Body of pancreas (tissue), 4 donors: ENCODE measurements at places on chromosomes 1 and 21. TPM values are rescaled to one million over a fixed set of nuclear protein-coding genes. Genes with fewer than 3 reads are reported as not detected.
A peak's percentile ranks its signal among the peaks of the same experiment; 100 is the strongest.

The SPATA21 gene
- total RNA-seq: not detected

The FBXO44 gene
- total RNA-seq: 30.6 TPM

The MCOLN3 gene
- total RNA-seq: 15.8 TPM

The TRIM62 gene
- 7.3 TPM for total RNA-seq

- no peaks in the 10 kb centered on the region for H3K4me1 ChIP-seq
- H3K27ac ChIP-seq: no peak overlapping the region
- DNase-seq: no peak
- H3K36me3 ChIP-seq: no peaks in the 10 kb centered on the region
Observed at GRCh38 chr1:18288722-18289121, 181.1 kb downstream of the IGSF21 start.

DNA sequence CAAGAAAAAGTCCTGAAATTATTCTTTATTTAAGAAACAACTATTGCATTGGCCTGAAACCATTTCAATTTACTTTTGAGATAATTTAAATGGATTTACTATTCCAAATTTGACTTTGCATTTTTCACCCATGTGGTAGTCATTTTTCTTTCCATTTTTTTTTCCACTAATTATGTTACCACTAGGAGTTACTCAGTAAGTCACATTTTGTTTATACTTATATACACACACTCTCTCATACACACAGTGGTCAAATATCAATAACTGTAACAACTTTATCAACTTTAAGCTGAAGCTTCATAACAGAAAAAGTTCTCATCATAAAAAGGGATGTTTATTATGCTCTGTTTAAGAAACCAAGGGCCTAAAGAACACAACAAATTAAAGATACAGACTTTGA lies 222.8 kb downstream of the SIPA1L2 start:
- no peaks in the 10 kb centered on the region for H3K4me1 ChIP-seq
- H3K27ac ChIP-seq: no peak overlapping the region
- no peak overlapping the region for H3K4me3 ChIP-seq
- DNase-seq: no peak
- H3K36me3 ChIP-seq: no peaks in the 10 kb centered on the region
- no peaks in the 10 kb centered on the region for H3K27me3 ChIP-seq

DNA sequence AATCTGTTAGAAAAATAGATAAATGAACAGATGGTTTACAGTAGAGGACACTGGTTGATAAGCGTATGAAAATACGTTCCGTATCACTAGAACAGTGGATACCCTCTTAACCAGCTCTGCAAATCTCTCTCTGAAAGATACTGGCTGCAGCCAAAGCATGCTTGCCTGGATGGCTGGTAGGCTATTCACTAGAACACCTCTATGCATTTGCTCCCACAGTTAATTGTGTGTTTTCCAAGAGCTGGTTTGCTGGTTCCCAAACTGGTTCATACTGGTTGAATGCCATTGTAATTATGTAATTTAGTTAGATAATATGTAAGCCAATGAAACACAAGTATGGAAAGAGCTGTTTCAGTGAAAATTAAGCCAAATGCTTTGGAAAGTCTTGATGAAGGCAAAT lies 126.6 kb downstream of the C1orf21 start:
- H3K4me1 ChIP-seq: peaks cover 32% of the 10 kb centered on the region
- no peak for DNase-seq
- H3K27me3 ChIP-seq: no peaks in the 10 kb centered on the region
- no peak overlapping the region for H3K27ac ChIP-seq
- no peaks in the 10 kb centered on the region for H3K36me3 ChIP-seq

GRCh38 chr1:116709666-116710167 lies 42.2 kb upstream of the IGSF3 start:
- H3K4me1 ChIP-seq: no peaks in the 10 kb centered on the region
- no peaks in the 10 kb centered on the region for H3K27me3 ChIP-seq
- no peak overlapping the region for H3K27ac ChIP-seq
- DNase-seq: no peak
- no peak overlapping the region for H3K4me3 ChIP-seq

GRCh38 chr1:77888781-77889642 lies 588 bp downstream of the NEXN start:
- peak overlapping the region; percentile 71 for H3K4me3 ChIP-seq
- peak overlapping the region; percentile 93 for H3K27ac ChIP-seq
- no peaks in the 10 kb centered on the region for H3K36me3 ChIP-seq
- H3K4me1 ChIP-seq: peaks cover 7% of the 10 kb centered on the region

- no peaks in the 10 kb centered on the region for H3K36me3 ChIP-seq
- H3K27me3 ChIP-seq: no peaks in the 10 kb centered on the region
- no peak overlapping the region for H3K27ac ChIP-seq
- peaks cover 90% of the 10 kb centered on the region for H3K4me1 ChIP-seq
- no peak for DNase-seq
- H3K4me3 ChIP-seq: no peak overlapping the region
Observed at GRCh38 chr1:45678489-45678888, 7.8 kb downstream of the GPBP1L1 start.

DNA sequence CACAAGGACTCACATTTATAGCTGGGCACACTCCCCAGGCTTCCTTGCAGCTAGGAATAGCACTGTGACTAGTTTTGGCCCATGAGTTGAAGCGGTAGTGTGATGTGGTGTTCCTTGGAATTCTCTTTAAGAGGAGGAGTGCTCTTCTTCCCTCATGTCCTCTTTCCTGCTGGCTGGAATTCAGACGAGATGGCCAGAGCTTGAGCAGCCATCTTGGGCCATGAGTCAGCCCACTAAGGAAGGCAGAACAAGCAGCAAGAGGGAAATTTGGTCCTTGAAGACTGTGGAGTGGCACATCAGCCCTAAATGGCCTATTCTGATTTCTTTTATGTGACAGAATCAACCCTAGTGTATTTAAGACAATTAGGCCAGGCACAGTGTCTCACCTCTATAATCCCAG lies 20.0 kb downstream of the HTR6 start:
- peaks cover 2% of the 10 kb centered on the region for H3K36me3 ChIP-seq
- no peak overlapping the region for H3K27ac ChIP-seq
- no peak overlapping the region for H3K4me3 ChIP-seq
- no peaks in the 10 kb centered on the region for H3K27me3 ChIP-seq
- no peaks in the 10 kb centered on the region for H3K4me1 ChIP-seq

DNA sequence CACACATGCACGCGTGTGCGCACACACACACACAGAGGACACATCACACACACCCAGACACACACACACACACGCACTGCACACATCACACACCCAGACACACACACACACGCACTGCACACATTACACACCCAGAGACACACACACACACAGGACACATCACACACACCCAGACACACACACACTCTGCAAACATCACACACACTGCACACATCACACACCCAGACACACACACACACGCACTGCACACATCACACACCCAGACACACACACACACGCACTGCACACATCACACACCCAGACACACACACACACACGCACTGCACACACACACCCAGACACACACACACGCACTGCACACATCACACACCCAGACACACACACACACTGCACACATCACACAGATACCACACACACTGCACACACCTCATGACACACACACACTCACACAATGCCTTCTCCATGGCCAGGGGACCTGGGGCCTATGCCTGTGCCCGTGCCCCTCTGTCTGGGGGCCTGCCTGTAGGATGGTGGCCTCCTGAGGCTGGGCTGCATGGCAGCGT lies 24.4 kb downstream of the CRYAA start:
- peaks cover 8% of the 10 kb centered on the region for H3K4me1 ChIP-seq
- no peaks in the 10 kb centered on the region for H3K36me3 ChIP-seq
- no peak overlapping the region for H3K27ac ChIP-seq
- H3K4me3 ChIP-seq: no peak overlapping the region
- DNase-seq: peak; percentile 7

DNA sequence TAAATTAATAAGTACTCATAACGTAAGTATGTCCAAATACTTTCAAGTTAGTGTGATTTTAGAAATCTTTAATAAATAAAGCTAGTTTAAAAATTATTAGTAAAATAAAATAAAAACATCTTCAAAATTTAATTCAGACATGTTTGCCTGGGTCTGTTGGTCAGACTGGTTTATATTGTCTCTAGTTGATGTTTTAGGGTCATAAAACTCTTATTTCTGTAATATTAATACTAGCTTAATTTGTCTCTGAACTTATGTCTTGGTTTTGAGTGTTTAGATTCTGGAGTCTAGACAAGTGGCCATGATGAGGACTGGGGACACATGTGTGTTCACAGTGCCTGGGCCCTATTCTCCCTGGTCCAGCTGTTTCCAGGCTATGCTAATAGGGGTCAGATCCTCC lies 184.5 kb upstream of the TNR start:
- DNase-seq: no peak
- no peak overlapping the region for H3K27ac ChIP-seq
- H3K4me1 ChIP-seq: no peaks in the 10 kb centered on the region
- no peak overlapping the region for H3K4me3 ChIP-seq
- no peaks in the 10 kb centered on the region for H3K27me3 ChIP-seq

DNA sequence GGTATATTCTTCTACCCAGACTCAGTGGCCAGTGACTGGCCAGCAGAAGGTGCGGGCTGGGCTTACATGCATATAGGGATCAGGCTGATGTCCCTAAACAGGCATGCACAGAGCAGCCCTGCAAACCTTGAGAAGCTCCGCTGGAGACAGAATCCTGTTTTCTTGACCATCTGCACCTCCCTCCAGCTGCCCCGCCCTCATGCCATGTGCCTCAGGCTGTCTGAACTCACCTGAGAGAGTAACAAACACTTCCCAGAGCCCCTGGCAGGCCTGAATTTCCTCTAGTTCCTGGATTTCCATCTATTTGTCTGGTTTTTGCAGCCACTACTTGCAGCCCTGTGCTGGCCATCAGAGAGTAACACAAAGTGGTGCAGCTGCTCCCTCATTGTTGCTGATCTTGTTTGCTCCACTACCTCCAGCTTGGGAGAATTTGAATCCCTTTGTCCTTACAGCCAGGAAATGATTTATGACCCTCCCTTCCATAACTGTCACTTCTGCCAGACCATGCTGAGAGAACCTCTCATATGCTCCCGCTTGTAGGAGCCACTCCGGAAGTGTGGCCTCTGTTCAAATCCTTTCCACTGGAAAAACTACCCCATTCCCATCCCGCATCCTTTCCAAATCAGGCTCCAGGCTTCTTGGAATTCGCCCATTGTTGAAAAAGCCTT lies 113.6 kb downstream of the NMNAT2 start:
- peaks cover 19% of the 10 kb centered on the region for H3K4me1 ChIP-seq
- no peaks in the 10 kb centered on the region for H3K36me3 ChIP-seq
- H3K4me3 ChIP-seq: no peak overlapping the region
- no peaks in the 10 kb centered on the region for H3K27me3 ChIP-seq
- no peak for DNase-seq
